Non-pigmented ciliary epithelial cell (primary cell): ENCODE measurements at places on chromosomes 2 and 18.
A peak's percentile ranks its signal among the peaks of the same experiment; 100 is the strongest.

DNA sequence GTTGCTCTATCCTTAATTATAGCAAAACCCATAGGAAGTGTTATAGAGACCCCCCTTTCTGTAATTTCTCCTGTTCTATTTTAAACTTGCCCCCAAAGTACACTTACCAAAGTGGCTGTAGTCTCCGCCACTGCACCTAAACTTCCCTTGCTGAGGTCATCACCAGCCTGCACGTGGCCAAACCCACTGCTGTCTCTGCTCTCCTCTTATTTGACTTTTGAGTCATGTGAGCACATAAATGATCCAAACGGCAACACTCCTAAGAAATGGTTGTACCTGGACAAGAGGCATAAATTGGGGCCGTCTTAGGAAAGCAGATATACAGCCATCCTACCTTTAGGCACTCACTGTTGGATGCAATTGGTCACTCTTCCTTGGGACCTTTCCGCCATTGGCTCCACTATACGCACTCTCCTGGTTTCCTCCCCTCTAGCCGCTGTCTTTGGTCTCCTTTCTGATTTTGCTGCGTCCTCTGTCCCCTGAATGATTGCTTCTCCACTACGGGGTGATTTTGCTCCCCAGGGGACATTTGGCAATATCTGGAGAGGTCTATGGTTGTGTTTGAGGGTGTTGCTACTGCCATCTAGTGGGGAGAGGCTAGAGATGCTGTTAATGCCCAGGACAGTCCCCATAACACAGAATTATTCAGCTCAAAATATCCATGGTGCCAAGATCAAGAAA lies 19.2 kb upstream of the IL36G start:
- DNase-seq = peak; percentile 13

DNA sequence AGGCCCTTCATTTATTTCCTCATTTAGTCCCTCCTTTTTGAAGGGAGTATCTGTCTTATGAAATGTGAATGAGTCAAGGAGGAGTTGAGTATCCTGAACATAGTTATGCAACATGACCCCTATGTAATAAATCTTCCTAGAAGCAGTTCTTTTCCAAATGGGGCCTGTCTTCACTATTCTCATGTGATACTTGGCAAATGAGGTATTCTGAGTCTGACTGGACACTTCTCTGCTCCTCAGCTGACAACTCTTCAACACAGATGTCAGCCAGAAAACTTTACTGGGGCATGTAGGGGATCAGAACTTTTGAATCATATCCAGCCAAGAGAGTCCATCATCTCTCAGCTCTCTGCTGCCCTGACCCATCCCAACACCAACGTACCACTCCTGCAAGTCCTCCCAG lies 291.6 kb downstream of the ZNF385B start:
- DNase-seq = no peak

DNA sequence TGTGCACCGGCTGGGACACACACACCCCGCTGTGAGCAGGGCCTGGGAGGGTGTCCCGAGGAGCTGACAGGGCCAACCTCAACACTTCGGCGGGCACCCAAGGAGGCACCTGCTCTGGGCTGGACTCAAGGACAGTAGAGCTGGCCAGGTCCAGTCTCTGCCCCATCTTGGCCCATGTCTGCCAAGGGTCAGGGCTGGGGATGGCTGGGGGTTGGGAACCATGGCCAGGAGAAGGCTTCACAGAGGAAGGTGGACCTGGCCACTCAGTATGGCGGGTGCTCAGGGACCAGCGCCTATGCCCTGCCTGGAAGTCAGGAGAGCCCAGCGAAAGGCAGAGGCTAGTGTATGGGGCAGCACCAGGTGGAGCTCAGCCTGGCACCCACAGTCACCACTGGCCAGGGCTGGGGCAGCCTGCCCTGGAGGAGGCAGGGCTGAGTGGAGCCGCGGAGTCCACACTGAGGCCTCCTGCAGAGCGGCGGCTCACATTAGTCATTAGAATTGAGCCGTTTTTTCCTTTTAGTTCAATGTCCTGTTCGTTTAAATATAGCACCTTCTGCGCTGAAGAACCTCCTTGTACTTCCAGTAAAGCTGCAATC lies 4.2 kb downstream of the ERFE start:
- DNase-seq = no peak

DNA sequence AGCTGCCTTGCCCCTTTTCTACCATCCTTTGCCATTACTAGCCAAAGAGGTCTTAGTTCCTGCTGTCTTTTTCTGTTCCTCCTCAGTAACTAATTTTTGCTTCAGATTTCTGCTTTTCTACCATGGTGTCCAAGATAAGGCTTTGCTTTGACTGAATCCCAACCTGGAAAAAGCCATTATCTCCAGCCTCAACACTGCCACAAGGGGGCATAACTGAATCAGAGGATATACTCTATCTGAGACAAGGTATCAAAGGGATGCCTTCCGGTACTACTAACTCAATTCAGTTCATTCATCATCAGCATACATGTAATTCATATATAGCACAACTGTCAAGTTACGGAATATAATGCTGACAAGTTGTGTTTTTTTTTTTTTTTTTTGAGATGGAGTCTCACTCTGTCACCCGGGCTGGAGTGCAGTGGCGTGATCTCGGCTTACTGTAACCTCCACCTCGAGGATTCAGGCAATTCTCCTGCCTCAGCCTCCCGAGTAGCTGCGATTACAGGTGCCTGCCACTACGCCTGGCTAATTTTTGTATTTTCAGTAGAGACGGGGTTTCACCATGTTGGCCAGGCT lies 11.4 kb downstream of the OSGEPL1 start:
- DNase-seq = no peak

DNA sequence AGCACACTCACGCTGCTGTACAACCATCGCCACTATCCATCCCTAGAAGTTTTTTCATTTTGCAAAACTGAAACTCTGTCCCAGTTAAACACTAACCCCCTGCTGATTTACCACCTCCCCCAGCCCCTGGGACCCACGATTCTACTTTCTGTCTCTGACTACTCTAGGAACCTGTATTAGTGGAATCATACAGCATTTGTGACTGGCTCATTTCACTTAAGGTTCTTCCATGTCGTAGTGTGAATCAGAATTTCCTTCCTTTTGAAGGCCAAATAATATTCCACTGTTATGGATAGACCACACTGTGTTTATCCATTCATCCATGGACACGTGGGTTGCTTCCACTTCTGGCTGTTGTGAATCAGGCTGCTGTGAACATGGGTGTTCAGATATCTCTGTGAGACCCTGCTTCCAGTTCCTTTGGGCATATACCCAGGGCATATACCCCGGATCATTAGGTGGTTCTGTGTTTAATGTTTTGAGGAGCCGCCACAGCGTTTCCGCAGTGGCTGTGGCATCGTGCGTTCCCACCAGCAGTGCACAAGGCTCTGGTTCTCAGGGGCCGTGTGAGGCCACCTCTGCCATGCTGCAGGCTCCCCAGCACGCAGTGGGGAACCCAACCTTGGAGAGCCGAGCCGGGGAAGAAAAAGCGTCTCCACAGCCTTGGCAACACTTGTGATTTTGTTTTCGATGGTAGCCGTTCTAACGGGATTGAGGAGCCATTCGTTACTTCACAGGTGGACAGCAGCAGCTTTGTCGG lies 10.1 kb downstream of the RAMP1 start:
- DNase-seq = no peak
